ENCODE measurements at places on chromosomes 1 and 21.

- no peak for DNase-seq
Measured at GRCh38 chr1:172997941-172998361, 52.8 kb downstream of the TNFSF18 start.

- DNase-seq = no peak
Measured at GRCh38 chr21:22791986-22792560, 1793.9 kb downstream of the NCAM2 start.

- DNase-seq = no peak
Measured at GRCh38 chr1:109304226-109304920, 2.4 kb downstream of the MYBPHL start.

GRCh38 chr21:29340228-29340627, 41.5 kb downstream of the BACH1 start:
- no peak for DNase-seq

GRCh38 chr21:32389337-32390015, 3.3 kb downstream of the URB1 start:
- DNase-seq = no peak

GRCh38 chr21:37695111-37695510, 221.1 kb downstream of the KCNJ6 start:
- DNase-seq = no peak

- no peak for DNase-seq
Measured at GRCh38 chr1:44222397-44223186, 9.3 kb downstream of the DMAP1 start.
